A549 (cell line): ENCODE measurements at places on chromosomes 12 and 14. TPM values are rescaled to one million over a fixed set of nuclear protein-coding genes. Genes with fewer than 3 reads are reported as not detected.

The TMCC3 gene
- 0.42 to 0.57 TPM (median 0.50 TPM) in 3 replicates for polyA plus RNA-seq

- peak; percentile 6 for DNase-seq
Observed at GRCh38 chr12:88142610-88142991, 494 bp downstream of the TMTC3 start.

GRCh38 chr12:114013575-114014345 lies 47.6 kb upstream of the RBM19 start:
- DNase-seq, result peak; percentile 47

DNA sequence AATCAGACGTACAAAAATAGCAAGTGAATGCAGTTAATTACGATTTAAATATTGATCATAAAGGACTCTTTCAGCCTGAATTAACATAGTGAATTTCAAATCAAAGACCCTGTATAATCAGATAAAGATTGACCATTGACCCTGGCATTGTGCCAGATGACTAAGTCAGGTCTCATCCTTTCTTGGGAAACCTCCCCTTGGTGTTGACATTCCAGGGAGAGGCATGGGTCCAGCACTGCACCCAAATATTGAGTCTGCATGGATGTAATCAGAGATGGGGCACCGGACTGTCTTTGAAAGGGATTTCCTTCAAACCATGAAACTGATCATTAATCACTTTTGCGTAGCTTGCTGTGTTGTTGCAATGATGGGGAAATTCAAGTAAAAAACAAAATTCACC lies 1138.2 kb downstream of the BCL11B start:
- peak; percentile 6 for DNase-seq
